ENCODE measurements at places on chromosomes 11 and 22.

DNA sequence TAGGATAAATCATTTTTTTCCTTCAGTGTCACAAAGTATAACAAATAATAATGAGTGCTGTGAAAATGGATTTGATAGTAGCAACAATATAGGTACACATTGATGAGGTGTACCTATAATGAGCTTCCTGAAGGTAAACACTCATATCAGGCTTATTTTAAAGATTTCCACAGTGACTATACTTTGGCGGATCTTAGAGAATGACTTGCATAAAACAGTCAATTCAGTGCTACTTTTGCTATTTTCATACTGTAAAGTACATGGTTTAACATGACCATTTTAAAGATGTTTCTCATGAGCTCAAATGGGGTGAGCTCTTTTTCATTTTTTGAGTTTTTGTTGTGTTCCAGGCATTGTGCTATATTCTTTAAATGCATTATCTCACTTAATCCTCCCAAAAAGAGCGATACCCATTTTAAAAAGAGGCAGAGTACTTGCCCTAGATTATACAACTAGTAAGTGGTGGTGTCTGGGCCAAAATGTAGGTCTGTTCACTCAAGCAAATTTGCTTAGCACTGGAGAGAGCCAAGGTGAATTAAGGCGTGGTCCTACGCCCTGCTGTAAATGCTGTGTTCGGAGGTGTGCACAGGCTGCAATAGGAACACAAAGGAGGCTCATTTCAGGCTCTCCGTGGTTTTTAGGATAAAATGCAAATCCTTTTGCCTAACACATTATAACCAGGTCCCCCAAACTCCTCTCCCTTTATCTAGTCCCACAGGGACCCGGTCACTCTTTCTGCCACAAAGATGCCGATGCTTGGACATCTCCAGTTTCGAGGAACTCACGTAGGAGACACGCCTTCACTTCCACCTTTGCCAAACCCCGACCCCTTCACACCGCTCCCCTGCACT lies 617 bp upstream of the ALKBH3 start:
- no peak for DNase-seq

DNA sequence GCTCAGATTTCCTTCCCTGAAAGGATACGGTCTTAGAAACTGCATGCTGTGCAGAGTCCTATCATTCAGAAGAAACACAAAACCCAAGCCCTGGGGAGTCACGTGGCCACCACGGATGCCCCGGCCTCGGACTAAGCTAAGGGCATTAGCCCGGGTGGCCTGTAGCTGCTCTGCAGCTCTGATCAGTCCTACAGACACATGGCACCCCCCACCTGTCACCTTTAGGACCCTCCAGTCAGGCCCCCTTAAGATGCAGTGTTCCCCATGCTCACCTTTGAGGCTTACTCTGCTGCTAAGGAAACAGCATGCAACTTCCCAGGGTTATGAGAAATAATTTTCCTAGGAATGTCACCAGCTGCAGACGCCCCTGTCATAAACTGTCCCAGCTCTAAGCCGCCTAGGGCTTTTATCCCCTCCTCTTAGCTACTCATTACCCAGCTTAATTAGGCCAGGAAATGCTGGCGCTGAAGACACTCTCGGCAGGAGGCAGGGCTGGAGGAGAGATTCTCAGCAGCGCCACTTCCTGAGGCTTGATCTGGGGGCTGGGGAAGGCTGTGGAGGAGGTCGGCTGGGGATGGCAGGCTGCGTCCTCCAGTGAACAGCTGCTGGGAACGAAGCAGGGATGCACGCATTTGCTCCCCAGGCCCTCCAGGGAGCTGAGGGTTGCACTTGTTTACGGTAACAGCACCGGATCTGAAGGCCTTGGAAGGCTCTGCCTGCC lies 47.2 kb upstream of the ADA2 start:
- DNase-seq = no peak

DNA sequence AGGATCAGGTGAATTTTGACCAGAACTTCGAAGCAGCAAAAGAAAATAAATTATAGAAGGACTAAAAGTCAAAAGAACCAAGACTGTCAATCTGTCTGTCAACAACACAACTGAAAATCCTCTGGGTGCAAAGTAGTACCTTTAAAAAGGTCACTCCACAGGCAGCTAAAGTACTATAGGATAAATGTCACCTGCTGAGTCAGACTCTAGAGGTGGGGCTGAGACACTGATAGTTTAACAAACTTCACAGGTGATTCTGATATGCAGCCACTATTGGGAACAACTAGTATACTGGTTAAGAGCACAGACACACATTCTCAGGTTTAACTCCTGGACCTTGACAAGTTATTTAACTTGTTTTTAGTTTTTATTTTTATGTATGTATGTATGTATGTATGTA lies 107.3 kb downstream of the FCHSD2 start:
- DNase-seq = no peak

DNA sequence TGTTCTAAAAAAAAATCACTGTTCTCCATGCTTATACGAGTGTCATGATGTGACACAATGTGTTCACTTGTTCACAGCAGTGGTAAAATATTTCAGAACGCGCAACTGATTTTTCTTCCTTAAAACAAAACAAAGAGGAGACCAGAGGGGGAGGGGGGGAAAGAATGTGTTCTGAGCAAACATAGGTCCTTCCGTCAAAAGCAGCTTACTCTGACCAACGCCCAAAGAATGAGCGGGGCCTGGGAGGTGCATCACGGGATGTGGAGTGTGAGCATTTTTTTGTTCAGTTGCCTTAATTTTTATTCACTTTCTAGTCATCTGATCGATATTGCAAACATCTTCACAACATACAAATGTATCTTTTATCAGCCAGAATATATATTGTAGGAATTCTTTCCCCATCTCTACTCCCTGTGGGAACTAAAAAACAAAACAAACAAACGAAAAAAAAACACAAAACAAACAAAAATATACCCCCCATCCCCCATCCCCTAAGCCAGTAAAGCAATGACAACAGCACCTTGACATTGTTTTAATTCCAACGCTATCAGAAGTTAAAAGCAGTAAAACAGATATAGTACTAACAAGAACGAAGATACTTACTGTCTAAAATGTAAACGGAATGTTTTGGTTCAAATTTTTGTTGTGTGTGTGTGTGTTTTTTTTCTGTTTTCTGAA lies 43.3 kb downstream of the BDNF start:
- no peak for DNase-seq

GRCh38 chr11:116506263-116506825 lies 266.4 kb downstream of the BUD13 start:
- DNase-seq = no peak

GRCh38 chr11:115924744-115925567 lies 420.7 kb upstream of the CADM1 start:
- no peak for DNase-seq

- no peak for DNase-seq
Observed at GRCh38 chr11:123169821-123170220, 25.2 kb downstream of the CLMP start.

DNA sequence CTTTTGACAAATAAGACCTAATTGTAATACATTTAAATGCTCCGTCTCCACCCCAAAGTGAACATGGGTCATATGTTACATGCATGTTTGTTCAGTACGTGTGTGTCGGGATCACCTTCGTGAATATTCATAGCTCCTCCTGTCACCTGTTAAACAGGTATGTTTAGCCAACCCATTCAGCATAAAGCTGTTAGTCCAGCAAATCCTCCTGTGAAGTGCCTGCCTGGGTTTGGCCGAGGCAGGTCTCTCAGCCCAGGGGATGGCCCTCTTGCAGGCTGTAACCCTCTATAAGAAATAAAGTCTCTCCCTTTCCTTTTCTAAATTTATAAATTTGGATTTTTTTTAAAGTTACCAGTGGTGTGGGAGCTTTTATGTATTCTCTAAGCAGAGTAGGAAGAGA lies 38.9 kb upstream of the NTM start:
- no peak for DNase-seq

DNA sequence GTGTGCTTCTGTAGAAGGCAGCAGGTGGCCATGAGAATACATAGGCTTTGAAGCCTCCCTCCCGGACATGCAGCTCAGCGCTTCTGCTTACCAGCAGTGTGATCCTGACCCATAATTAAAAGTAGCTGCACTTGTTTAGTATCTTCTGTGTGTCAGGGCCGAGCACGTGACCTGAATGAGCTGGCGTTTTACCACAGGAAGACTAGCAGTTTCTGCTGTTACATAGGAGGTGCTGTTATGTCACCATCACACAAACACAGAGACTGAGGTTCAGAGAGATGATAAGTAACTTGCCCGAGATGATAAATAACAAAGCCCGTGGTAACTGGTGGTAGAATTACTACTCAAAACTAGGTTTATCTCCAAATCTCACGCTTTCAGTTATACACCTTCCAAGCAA lies 329.5 kb downstream of the OPCML start:
- DNase-seq = no peak

DNA sequence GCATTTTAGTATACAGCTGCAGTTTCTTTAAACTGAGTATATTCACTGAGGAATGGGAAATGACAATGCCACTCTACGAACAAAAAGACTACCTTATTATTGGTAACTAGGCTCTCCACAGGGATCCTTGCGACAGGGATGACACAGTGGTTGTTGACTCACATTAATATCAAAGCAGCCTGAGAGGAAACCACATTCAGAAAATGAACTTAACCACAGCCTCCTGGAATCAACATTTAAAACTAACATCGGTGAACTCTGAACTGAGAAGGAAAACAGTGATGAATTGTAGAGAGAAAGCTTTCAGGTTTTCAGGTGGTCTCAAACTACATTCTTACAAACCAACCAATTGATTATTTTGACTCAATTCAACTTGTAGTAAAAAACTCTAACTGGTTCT lies 90.3 kb upstream of the MTMR2 start:
- peak; percentile 65 for DNase-seq

DNA sequence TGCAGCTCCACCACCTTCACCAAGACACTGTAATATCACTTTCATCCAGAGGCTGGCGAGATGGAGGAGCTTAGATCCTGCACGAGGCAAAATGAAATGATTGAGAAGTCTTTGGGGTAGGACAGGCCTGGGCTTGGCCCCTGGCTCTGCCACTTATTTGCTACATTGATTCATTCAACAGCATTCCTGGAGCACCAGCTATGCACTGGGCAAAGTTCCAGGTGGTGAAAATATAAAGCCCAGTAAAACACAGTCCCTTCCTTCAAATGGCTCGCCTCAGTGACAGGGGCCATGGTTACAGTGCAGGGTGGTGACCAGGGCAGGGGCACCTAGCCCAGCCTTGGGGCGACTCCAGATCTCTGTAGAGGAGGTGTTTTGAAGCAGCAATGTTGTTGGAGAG lies 19.7 kb downstream of the ALX4 start:
- DNase-seq = peak; percentile 59

GRCh38 chr22:17797721-17798559 lies 23.7 kb upstream of the BID start:
- no peak for DNase-seq

GRCh38 chr22:41001722-41002122 lies 50.5 kb downstream of the RBX1 start:
- peak; percentile 48 for DNase-seq

GRCh38 chr11:130390071-130390758 lies 38.2 kb downstream of the ADAMTS8 start:
- peak; percentile 83 for DNase-seq

- no peak for DNase-seq
Observed at GRCh38 chr22:43296276-43296902, 46.8 kb downstream of the SCUBE1 start.

GRCh38 chr22:19715188-19715930 lies 1.1 kb downstream of the SEPTIN5 start:
- DNase-seq = no peak

GRCh38 chr11:9875399-9875798 lies 211.5 kb downstream of the SWAP70 start:
- no peak for DNase-seq

DNA sequence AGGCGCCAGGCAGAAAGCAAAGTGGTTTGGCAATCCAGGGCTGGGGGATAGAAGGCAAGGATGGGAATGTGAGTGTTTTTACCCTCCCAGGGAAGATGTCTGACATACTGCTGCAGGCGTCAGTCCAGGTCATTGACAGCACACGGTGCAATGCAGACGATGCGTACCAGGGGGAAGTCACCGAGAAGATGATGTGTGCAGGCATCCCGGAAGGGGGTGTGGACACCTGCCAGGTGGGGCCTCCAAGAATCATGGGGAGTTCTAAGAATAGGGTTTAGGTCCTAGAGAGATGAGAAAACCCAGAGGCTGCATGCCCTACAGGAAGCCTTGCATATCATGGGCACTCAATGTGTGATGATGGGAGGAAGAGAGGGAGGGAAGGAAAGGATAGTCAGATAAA lies 28.3 kb upstream of the SMIM35 start:
- DNase-seq = no peak

DNA sequence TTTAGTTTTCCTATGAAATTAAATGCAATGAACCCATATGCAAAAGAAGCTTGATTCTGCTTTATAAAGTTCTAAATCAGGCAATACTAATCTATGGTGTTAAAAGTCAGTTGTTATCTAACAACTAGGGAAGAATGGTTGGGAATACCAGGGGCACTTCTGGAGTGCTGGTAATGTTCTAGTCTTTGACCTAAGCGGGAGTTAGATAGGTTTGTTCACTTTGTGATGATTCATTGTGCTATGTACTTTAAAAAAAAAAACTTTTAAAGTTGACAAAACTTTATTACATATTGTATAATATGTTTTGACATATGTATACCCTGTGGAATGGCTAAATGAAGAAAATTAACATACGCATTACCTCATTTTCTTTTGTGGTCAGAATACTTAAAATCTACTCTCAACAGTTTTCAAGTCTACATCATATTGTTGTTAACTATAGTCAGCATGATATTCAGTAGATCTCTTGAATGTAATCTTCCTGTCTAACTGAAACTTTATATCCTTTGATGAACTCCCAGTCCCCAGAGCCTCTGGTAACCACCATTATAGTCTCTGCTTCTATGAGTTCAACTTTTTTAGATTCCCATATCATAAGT lies 39.2 kb downstream of the BIRC2 start:
- no peak for DNase-seq

DNA sequence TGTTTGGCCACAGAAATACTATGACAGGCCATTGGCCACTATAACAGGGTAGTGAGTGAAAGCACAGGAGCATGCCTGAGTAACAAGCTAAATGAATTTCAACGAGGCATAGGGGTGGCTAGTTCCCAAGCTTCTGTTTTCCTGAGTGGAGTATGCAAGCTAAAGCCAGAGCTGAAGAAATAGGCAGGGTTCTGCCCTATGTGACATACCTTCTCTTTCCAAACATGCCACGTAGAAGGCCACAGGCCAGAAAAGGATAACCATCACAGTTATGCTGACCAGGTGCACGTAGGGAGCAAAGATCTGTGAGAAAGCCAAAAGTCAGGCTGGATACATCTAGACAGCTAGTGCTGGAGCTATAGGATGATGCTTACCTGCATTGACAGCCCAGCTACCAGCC lies 30.6 kb downstream of the GDPD4 start:
- DNase-seq = no peak

Measured in AG20443 (cell line).